Fibroblast of mammary gland (primary cell): ENCODE measurements at places on chromosomes 16 and 17.

GRCh38 chr16:74279266-74279665 is 17.3 kb upstream of the PSMD7 start:
- no peak for DNase-seq

- peak; percentile 44 for DNase-seq
Observed at GRCh38 chr16:84611041-84611440, 6.8 kb downstream of the COTL1 start.

DNA sequence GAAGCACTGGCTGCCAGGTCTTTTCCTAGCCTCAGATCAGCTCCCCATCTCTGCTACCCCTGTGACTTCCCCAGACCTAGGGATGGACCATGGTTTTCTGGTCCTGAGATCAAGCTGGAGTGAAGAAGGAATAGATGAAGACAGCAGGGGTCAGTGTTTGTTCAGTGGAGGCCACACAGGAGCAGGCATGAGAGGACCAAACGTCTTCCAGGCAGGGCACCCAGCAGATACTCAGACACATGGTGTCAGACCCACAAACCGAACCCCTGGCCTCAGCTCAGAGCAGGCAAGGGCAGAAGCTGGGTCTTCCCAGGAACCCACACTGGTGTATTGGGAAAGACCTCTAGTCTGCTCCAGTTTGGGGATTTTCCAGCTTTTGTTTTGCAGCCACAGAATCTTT is 189.7 kb downstream of the IRX5 start:
- DNase-seq: no peak

DNA sequence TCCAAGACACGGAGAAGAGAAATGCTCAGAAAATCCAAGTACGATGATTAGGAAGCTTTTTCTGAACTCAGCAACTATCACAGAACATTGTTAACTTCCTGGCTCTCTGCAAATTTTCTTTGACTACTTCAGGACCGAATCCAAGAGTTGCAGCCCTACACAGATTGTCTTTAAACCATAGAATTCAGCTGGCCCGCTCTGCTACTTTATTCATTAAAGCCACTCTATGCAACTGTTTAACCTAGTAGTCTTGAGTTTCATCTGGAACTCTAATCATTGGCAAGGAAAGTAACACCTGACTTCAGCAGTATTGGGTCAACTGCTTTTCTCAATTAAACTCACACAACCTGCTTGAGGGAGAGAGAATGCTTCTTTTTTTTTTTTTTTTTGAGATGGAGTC is 210.1 kb downstream of the SLC39A11 start:
- DNase-seq: no peak

DNA sequence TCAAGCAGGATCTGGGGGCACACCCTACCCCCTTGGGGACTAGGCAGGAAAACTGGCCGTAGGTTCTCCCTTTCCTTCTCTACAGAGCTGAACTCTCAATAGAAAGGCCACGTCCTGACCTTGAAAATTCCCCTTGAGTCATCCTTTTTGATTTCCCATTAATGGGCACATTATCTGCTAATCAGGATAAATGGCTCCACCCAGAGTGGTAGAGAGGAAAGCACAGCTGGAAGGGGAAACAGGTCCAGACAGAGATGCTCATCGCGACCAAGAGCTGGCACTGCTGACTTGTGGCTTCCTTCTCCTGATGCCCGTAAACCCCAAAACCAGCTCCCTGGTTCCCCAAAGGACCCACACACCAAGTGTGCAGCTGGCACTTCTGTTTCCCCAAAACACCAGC is 206.5 kb upstream of the CDH5 start:
- peak; percentile 48 for DNase-seq
